ENCODE measurements at places on chromosomes 6 and 20.

DNA sequence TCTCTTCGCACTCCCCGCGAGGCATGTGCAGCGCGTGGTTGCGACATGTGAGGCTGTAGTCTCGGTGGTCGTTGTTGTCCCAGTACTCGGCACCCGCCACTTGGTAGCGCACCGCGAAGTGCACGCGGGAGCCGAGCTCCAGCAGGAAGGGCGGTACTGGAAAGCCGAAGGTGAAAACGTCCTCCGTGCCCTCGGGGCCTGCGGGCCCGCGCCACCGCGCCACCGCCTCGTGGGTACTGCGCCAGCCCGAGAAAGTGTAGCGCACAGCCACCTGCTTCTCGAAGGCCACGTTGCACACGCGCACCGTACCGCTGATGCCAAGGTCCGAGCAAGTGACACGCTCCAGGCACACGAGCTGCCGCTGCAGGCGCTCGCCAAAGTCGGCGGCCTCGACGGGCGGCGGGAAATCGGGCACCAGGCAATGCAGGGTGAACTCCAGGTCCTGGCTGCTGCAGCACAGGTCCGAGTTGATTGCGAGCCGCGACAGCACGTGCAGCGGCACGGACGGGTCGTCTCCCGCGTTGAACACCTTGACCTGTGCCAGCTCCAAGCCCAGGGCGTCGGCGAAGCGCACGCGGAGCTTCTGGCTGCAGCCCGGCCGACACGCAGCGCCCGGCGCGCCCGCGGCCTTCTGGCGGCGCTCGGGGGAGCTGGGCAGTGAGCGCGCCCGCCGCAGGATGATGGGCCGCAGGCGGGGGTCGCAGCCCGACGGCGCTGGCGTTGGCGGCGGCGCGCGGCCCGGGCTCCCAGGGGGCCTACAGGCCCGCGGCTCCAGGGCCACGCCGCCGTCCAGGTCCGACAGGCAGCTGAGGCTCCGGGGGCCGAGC lies 840 bp downstream of the PPP1R3D start:
- DNase-seq: no peak

- no peak for DNase-seq
Observed at GRCh38 chr6:161476711-161477110, 202.8 kb upstream of the AGPAT4 start.

GRCh38 chr6:6317825-6318733 lies 2.4 kb downstream of the F13A1 start:
- DNase-seq: no peak

DNA sequence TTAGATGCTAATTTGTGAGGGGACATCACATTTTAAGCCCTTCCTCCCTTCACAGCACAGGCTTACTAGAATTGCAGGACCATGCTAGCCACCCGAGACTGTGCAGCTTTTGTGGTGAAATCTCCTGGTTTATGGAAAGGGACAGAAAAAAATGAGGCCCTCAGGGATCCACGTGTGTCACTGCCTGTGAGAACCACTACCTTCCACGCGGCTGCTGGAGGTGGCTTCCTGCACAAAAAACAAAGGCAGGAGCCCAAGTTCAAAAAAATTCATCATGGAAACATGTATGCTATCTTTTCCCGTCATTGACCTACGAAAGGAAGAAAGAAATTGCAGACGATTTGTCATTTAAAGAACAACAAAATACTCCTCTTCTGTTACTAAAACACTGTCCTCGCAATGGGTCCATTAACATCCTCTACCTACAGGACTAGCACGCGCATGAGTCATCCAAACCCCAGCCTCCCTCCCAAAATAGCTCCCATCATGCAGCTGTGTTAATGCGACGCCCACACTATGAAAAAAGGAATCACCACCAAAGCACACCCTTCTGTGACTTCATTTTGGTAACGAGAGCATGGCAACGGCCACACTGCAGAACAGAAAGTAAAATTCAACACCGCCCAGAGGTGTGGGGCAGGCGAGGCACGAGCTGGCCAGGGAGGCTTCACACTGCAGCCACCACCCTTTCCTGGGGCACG lies 45.7 kb downstream of the RAMACL start:
- DNase-seq: peak; percentile 62

GRCh38 chr20:38927902-38928578 lies 1.8 kb downstream of the FAM83D start:
- no peak for DNase-seq

- DNase-seq: no peak
Observed at GRCh38 chr6:2752477-2753109, 1.9 kb upstream of the MYLK4 start.

GRCh38 chr6:167744681-167745669 lies 81.7 kb upstream of the AFDN start:
- no peak for DNase-seq

- no peak for DNase-seq
Observed at GRCh38 chr20:3307725-3308124, 68.7 kb upstream of the SLC4A11 start.

GRCh38 chr20:49851231-49851705 lies 38.6 kb downstream of the SLC9A8 start:
- DNase-seq: no peak

DNA sequence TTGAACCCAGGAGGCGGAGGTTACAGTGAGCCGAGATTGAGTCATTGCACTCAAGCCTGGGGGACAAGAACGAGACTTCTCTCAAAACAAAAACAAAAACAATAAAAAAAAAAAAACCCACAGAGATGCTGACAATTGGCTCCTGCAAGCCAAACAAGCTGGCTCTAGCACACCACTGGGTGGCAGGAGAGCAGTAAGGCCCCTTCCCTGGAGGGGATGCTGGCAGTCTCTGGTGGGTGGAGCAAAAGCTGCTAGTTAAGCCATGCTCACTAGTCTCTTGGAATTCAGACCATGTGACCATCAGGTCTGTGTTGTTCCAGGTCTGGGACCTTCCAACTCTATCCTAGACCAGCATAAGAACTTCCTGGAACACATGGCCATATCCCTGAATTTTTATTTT lies 18.9 kb upstream of the DSN1 start:
- no peak for DNase-seq

- no peak for DNase-seq
Observed at GRCh38 chr6:151716526-151716932, 91.0 kb upstream of the ESR1 start.

DNA sequence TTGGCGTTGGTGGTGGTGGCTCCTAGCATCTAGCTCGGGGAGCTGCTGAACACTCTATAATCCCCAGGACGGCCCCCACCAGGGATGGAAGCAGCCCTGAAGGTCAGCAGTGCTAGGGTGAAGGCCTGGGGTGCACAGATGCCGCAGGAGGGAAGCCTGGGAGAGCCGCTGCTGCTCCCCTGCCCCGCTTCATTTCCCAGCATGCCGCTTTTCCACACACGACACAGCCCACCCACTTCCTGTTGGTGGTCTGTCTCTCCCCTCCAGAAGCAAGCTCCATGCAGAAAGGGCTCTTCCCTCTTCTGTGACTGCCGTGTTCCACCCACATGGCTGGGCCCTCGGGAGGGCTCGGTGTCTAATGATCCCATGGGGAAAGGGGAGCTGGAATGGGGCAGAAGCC lies 35.3 kb downstream of the GNAS-AS1 start:
- DNase-seq: no peak

GRCh38 chr6:105302617-105303128 lies 100.2 kb downstream of the PREP start:
- DNase-seq: no peak

GRCh38 chr6:133539502-133540259 lies 298.5 kb downstream of the EYA4 start:
- DNase-seq: no peak

GRCh38 chr6:75204959-75205775 lies 686 bp downstream of the COL12A1 start:
- DNase-seq: no peak

- no peak for DNase-seq
Observed at GRCh38 chr6:130159956-130160355, 62.8 kb downstream of the SAMD3 start.

GRCh38 chr6:70549327-70549726 lies 17.4 kb upstream of the SDHAF4 start:
- no peak for DNase-seq

DNA sequence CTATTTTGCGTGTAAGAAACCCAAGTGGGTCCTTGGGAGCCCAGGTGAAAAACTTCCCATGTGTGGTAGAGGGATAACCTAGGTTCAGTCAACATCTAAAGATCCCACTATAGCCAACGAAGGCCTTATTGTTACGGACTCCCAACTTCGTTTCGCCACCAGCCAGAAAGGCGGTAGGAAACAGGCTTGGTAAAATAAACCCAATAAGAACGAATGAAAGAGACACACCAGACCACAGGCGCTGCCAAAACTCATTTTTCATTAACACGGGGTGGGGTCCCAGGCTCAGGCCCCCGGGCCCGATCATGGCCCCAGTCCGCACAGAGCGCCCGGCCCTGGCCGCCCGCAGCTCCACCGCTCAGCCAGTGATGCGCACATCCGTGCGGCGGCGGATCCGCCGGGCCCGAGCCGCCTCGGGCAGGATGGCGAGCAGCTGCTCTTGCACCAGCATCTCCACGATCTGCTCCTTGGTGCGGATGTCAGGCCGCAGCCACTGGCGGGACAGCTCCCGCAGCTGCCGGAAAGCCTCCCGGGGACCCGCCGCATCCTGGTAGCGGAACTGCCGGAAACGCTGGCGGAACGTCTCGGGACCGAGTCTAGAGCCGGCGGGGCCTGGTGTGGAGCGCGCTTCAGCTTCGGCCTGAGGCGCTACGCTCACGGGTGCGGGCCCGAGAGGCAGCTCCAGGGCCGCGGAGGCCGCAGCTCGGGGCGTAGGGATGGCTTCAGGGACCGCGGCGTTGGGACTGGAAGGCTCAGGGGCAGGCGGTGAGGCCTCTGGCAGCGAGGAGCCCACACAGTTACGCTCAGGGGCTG lies 709 bp downstream of the SCAND1 start:
- peak; percentile 49 for DNase-seq

- DNase-seq: no peak
Observed at GRCh38 chr6:24996269-24996836, 60.6 kb upstream of the RIPOR2 start.

DNA sequence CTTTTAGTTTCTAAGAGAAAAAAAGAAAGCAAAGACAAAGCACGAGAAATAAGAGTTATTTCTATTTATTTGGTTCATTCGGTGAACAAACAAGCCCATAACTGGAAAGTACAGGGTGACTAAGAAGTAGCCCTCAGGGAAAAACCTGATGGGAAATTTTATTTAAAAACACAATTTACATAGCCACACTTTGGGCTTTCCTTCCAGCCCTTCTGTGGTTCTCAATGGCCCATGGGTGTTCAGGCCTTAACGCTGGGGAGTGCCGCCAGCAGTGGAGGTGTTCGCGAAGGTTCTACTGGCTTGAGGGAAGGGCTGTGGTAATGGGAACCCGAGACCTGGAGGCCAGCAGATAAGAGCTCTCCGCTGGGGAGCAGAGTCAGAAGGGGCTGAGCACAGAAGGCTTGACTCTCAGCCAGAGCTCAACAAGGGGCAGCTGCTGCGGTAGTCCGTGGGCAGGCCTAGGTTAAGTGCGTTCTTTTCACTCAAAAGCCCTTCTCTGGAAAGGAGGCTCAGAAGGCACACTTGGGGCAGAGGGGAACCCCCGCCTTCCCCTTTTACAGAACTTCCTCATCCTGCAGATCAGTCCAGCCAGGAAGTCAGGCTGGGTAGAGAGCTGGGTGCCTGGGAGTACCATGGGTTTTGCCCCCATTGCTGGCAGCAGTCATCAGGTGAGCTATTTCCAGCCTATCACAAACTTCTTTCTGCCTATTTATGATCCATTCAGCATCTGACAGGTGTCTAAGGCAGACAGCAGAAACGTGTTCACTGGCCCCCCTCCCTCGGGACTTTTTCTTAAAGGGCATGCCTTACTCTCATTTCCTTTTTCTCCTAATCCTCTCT lies 8.8 kb upstream of the CD83 start:
- peak; percentile 13 for DNase-seq

DNA sequence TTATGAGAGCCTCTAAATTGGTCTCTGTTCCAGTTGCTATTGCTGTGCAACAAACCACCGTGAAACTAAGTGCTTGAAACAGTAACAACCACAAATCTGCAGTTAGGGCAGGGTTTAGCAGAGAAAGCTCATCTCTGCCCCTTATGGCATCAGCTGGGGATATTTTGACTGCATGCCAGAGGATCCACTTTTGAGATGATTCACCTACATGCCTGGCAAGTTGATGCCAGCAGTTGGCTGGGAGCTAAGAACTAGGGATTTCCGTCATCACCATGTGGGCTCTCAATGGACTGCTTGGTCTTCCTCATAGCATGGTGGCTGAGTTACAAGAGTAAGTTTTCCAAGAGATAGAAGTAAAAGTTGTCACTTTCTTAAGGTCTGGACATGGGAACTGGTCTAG lies 35.1 kb downstream of the PLCB4 start:
- no peak for DNase-seq

DNA sequence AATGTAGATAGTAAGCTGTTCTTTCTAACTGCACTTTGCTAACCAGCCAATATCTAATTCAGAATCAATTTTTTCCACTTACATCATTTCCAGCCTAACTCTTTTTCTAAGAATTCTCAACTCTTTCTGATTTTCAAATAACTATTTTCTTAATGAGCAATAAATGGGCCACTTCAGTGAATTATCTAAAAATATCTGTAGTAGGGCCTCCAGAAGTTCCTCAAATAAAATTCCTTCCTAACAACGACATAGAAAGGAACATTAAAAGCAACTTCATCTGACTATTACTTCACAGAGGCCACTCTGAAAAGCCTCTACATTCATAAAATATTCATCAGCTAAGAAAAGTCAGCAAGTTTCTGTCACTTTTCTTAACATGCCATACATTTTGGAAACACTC lies 4.8 kb downstream of the COL12A1 start:
- DNase-seq: no peak

- DNase-seq: no peak
Observed at GRCh38 chr20:50670126-50670862, 21.0 kb downstream of the RIPOR3 start.

DNA sequence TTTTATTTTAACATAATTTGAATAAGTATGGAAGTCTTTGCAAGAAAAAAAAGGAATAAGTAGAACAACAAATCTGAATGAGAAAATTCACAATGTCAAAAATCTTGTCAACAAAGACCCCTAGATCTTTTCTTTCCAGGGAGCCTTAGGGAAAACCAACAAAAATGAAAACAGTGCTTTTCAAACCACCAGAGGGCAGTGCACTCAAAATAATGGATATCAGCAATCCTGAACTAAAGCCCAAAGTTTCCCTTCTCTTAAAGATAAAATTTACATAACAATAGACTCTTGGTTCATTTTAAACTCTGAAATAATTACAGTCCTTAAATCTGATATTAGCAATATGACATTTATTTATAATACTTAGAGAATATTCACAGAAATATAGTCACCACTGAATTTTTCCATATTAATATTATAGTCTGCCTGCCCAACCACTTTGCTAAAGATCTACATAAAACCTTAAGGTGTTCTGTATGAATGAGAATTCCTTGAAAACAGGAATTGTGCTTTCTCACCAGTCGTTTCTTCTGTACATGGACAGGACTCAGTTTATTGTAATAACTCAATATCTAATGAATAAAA lies 105.3 kb upstream of the BMP5 start:
- no peak for DNase-seq

DNA sequence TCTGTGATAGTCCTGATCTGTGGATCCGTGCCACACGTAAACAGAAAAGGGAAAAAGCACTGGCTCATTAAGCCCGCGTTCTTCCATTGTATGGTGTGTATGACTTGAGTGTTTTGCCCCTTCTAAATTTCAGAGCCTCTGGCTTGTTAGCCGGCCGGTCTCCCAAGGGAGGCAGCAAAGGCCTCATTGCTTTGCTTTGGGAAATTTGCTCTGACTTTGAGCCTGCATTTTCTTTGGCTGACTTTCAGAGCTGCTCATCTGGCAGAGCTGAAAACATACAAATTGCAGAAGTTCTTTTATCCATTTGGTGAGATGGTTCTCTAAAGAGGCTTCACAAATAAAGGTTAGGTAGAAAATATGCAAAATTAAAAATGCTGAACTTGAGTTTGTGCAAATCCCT lies 123.0 kb downstream of the UTRN start:
- no peak for DNase-seq
